ENCODE measurements at places on chromosomes 12 and 14.

- no peak for DNase-seq
Measured at GRCh38 chr14:74836251-74836960, 39.5 kb downstream of the PROX2 start.

DNA sequence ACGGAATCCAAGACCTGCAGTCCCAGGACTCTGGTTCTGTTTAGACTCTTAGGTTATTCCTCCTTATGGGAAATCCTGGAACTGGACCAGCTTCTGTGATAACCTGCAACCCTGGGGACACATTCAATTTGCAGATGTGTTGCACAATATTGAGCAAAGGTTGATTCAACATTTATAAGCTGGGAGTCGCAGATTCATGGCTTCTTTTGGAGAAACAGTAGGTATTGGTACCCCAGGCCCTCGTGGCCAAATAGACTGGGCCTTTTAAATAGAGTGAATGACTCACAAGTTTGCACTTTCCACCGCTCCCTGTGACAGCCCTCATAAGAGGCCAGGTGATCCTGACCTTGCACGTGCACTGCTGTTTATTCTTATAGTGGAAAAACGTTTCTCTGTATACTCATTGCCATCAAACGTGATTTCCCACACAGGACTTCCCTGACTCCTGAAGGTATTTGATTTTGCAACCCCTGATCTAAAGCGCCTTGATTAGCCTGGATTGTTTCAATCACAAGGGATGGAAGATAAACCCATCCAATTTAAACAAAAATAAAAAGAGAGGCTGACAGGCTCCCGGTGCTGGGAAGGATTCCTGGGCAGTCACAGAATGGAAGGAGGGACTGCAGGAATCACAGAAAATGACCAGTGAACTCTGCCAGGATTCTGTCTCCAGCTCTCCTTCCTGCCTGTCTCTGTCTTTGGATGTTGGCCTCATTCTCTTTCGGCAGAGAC is 98.0 kb downstream of the VCPKMT start:
- DNase-seq, result peak; percentile 81

DNA sequence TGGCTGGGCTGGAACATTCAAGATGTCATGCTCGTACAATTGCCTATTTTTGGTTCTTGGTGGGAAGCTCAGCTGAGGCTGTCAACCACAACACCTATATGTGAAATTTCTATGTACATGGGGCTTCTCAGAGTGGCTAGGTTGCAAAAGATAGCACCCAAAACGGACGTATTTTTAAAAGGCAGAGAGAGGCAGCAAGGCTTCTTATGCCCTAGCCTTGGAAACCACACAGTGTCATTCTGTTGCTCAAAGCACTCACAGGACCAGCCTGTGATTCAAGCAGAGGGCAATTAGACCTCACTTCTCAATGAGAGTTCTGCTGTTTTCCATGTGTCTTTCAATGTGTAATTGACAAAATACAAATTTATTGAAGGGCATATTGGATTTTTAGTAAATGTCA is 134.0 kb downstream of the GXYLT1 start:
- no peak for DNase-seq

GRCh38 chr14:22650960-22651521 is 6.9 kb upstream of the OR6J1 start:
- DNase-seq, result no peak

GRCh38 chr12:26953447-26953846 is 15.2 kb downstream of the FGFR1OP2 start:
- DNase-seq, result peak; percentile 8

DNA sequence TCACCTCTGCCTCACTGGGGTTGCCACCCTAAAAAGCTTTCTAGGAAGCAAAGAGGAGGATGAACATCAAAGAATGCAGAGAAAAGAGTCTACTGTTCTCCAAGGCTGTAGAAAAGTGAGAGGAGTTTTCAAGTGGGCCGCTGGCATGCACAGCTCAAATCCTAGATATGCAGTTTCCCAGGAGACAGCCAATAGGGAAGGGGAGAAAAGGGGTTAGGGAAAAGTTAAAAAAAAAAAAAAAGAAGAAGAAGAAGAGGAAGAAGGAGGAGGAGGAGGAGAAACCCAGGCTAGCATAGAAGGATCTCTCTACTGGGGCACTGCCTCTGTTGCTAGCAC is 682 bp downstream of the BATF start:
- DNase-seq, result no peak

GRCh38 chr12:54388237-54389133 is 4.0 kb upstream of the ZNF385A start:
- no peak for DNase-seq

DNA sequence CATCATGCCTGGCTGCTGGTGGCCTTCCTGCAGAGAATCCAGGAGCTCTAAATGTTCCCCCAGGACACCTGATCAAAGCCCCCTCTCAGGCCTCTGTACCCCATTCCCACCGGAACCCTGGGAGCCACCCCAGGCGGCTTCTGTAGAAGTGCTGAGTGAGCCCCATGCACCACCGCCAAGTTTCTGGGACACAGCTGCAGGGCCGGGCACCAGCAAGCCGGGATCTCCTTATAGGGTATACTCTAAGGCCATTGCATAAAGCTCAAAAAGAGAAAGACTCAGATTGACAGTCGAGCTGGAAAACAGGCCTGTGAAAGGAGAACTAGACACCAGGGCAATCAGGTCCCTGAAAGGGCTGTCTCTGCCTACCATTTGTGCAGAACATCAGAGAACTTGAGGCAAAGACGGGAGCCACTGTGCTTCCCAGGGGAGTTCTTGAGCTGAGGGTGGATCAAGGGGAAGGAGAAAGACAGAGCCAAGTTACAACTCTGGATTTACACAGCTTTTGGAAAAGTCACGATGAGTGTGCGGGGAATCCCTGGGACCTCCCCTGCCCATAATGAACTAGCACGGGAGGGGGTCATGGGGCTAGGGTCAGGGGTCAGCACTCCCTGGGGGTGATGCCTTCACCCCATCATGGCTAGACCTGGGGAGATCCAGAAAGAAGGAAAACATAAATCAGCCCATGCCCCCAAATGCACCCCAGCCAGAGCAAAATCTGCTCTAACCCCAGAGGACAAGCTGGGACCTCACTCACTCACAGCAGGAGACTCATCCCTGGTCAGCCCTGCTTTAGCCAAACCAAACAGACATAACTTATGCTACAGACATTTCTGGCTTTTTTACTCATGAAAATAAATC is 51.1 kb downstream of the ITPK1 start:
- no peak for DNase-seq

DNA sequence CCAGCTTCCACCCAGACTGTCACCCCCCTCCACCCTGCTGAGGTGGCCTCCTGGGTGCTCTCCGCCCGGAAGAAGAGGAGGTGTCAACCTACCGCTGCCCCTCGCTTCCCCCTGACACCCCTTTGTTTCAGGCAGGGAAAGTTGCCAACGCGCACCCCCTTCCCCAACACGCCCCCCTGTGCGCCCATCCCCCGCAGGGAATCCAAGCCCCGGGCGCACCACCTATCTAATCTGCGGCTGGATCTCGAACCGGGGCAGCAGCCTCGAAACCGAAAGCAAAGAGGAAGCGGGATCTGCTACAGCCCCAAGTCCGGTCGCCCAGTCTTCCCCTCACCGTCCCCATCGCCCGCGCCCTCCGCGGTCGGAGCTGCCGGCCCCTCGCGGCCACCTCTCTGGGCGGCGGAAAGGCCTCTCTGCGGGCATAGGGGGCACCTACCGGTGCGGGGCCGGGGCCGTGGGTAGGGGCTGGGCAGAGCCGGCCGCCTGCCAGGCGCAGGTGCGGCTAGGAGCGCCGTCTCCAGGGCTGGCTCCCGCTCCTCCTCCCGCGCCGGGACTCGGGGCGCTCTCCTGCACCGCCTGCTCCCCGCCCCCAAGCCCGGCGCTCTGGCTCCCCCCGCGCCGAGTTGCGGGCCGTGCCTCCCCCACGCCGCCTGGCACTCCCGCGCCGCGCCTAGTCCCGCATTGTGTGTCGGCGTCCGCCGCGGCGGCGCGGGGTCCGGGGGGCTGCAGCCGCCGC is 18.3 kb upstream of the PLEKHH1 start:
- DNase-seq, result no peak

- no peak for DNase-seq
Measured at GRCh38 chr14:71566276-71566675, 366.0 kb upstream of the RGS6 start.

DNA sequence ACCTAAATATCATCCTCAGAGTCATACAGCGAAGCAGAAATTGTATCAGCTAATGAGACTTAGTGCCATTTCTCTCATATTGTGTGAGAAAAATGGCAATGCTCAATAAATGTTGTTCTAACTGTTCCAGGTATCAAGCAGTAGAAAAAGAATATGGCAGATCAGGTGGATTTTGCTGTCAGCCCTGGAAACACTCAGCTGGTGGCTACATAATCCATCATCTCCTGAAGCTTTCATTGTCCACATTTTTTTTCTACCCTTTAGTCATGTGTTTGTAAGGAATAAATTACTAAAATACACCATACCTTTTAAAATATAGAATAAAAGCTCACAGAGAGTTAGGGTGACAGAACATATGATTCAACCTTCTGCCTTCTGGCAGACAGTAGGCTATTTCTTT is 840.3 kb downstream of the DIO2 start:
- DNase-seq, result no peak

DNA sequence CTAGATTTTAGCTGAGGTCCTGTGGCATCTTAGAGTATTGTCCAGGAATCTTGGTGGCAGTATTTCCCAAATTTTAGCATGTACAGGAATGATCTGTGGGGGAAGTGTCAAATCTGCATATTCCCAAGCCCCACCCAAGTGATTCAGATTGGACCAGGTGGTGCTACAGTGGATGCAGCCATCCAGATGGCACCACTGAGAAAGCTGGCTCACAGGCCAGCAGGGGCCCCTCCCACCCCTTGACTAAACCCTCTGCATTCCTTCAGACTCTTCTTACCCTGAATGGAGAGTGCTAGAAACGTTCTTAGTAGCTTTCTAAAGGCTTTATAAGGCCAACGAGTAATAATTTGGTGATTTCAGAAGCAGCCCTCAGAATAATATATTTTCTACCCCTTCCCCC is 255.2 kb downstream of the NRXN3 start:
- DNase-seq, result no peak
